ENCODE measurements at places on chromosomes 5 and 9.

DNA sequence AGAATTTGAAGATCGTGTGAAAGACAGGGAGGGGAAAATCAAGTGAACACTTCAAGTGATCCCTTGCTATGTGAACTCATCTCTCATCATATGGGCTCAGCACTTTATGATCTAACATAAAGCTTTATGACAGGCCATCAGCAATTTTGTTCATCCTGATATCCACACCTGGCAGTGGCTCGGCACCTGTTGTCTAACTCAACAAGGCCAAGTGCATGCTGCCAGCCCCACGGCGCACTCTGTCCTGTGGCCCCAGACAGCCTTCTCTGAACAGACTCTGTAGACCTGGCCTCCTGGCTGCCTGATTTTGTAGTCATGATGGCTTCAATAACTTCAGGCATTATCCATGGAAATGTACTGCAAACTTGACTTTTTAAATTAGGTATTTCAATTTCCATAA is 106.3 kb downstream of the MEF2C start:
- DNase-seq = no peak

- DNase-seq = no peak
Observed at GRCh38 chr5:153831973-153832372, 206.7 kb downstream of the FAM114A2 start.

DNA sequence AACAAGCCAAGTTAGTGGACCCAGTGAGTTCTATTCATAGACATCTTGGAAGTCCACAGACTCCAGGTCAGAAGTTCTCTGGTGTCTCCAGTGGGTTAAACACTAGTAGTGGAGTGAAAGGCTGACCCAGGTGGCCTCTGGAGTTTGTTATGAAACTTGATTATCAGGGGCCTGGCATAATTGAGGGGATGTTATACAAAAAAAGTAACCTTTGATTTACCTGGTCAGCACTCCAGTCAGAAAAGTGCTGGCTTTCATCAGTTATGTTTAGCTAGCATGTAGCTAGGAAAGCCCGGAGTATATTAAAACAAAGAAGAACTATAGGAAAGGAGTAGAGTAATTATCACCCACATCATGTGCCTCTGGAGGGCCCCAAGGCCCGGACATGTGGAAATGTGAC is 171.1 kb downstream of the CD180 start:
- no peak for DNase-seq

DNA sequence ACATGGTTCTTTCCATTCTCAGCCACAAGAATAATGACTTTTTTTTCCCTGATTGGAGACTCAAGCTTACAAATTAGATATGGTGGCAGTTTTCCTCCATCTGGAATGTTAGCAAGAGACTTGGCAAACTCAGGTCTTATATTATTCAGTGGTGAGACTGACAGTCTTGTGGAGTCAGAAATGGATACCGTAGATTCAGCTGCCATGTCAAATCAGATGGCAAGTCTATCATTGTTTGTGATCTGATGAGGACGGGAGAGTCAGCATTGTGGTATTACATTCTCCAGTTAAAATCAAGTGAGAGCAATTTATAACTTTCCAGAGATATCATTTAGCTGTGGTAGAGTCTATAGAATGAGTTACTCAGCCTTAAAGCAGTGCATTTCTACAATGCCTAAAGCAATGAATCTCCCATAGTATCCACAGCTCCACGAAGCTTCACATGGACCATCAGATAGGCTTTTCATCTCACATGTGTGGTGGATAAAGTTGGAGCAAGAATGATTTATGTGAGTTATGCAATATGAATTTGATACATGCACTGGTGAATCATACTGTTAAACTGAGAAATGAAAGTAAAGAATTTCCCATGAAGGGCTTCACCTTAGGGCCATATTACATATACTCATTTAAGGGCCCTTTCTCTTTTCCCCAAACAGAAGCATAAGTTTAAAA is 430.6 kb downstream of the ZNF608 start:
- DNase-seq = no peak

- no peak for DNase-seq
Observed at GRCh38 chr5:83025690-83026478, 51.3 kb downstream of the TMEM167A start.

- DNase-seq = no peak
Observed at GRCh38 chr5:146607659-146608332, 91.8 kb upstream of the GPR151 start.

- peak; percentile 58 for DNase-seq
Observed at GRCh38 chr5:98940581-98940980, 11.8 kb upstream of the CHD1 start.

DNA sequence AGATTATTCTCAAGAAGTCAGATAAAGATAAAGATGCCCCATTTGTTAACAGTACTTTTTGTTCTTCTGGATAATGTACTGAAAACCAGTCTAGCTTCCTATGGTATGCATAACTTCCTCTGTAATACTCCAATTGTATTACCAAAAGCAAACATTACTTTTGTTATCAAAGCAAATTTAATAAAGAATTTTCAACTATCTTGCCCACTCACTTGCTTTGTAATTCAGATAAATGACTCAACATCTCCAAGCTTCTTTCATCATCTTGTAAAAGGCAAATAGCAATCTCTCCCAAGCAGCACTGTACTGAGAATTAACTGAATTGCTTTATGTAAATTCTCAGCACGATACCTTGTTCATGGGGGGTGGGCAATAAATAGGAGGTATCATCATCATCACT is 98.3 kb downstream of the NFIB start:
- DNase-seq = no peak

- DNase-seq = no peak
Observed at GRCh38 chr9:14277761-14278160, 36.2 kb downstream of the NFIB start.

GRCh38 chr5:88646866-88647265 is 236.1 kb downstream of the MEF2C start:
- no peak for DNase-seq

Measured in skin of body (tissue), 3 donors.